ENCODE measurements at places on chromosomes 6 and 20.

DNA sequence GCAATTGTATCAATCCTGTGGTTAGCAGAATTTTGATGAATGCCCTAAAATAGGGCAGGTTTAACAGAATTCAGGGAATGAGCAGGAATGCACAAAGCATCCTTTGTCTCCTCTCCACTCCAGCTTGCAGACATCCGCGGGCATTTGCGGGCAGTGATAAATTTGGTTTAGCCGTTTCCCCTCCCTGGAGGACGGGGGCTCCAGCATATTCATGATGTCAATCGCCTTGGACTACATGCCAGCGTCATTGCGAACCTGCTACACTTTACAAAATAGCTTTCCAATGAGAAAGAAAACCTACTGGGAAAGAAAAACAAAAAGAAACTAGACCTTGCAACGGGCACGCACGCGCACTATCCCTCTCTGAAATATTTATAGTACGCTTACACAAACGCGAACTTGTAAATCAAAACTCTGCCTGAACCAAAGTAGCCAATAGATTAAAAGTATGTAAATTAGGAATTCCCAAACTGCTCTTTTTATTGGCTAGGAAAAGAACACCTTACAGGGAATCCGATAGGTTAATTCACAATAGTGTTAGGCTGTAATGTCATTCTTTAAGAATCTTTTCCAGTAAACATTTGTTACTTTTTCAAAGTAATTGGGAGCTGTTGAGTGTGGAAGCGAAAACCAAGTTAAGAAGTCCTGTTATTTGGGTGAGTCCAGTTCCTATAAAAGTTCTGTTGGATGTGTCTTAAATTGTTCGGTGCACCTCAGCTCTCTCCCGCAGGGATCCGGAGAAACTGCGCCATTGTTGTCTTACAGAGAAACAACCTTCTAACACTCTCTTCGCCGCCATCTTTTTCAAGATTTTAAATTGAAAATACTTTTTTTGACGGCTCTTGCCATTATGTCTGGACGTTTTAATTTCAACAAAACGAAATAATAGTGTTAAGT is 136.7 kb downstream of the HFE start:
- DNase-seq: no peak

DNA sequence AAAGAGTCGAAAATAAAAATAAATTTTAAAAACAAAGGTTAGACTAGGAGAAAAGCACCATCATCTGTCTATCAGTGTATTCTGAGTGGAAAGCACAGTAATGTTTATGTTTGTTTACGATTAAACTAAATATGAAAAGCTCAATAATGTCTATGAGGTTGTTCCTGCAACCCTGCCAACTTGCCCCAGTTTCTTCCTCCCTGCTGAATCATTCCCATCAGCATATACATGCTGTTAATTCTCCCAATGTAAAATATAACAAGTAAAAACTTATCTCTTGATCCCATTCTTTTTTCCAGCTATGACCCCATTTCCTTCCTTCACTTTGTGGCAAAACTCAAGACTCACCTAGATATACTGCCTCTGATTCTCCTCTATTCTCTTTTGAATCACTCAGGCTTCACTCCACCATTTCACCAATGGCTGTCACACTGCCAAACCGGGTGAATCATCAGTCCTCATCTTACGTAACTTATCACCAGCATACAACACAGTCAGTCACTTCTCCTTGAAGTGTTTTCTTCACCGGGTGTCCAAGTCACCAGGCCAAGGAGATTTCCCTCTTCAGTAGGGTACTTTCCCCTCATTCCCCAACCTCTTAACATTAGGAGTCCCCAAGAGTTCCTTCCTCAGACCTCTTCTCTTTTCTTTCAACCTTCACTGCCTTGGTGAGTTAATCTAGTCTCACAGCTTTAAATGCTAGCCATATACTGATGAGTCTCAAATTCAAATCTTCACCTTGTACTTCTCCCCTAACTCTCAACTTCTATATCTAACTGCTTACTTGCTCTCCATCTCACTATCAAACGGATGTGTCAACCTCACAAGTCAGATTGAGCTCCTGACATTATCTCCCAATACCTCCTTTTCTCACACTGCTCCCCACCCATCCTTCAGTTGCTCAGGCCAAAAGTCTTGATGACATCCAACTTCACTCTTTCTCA is 6.2 kb downstream of the TMEM242 start:
- no peak for DNase-seq

DNA sequence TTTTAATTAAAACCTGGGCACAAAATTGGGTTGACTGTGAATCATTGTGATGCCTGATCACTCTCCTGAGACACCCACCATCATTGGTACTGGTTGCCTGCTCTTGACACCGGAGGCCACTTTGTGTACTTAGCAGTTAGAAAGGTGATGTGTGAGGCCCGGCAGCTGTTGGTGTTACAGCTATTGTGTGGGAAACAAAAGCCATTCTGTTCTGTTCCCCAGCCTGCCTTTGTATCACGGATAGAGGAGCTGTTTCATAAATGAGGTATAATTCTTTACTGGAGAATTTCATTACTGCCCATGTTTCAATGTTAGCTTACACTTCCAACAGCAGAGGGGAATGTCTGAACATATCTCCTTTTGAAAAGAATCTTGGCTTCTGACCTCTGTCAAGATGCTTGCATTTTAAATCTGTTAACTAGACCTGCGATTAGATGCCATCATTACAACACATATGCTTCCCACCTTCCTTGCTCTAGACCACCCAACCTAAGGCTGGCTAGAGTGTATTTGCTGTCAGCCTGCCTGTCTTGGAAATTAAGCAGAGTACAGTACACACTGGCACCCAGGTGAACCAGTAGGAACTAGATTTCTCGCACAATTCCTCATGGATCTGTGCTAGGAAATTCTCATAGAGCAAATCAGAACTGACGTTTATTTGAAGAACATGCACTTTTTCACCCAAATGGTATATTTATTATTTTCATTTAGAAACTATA is 142.4 kb upstream of the INSM1 start:
- DNase-seq: no peak

GRCh38 chr20:41984031-41984430 is 365.9 kb upstream of the CHD6 start:
- DNase-seq: no peak

DNA sequence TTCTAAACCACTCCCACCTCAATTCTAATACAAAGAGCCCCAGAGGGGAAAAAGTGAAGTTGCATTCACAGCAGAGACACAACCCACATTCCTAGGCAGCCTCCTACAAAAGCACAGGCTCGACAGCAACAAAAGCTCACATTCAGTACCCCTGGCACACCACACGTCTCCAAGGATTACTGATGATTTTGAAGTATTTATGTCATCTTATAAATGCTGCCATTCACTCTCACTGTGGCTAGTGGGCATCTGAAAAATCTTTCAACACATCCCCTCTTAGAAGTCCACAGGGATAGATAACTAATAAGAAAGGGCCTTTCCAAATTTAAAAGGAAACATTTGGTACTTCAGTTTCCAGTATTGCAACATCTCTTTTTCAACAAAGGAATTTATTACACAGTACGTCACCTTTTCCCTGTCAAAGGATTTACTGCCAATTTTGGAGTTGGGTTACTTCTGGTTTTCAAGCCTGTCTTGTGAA is 146.7 kb downstream of the TASP1 start:
- DNase-seq: no peak

- DNase-seq: no peak
Observed at GRCh38 chr6:13422681-13423221, 64.6 kb downstream of the GFOD1 start.

DNA sequence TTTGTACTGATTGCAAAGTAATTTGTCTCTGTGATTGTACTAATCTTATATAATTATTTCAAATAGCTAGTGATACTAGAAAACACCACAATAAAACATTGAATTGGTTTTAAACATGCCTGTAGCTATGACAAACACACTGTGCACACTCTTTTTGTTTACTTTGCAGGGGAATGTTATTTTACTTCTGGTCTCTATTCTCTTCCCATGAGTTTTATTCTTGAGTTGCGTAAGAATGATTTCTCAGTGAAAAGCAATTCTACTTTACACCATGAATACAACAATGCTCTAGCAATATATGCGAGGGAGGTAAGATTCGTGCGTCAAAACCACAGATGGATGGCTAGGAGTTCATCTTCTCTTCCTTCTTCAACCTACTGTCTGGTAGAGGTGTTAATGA is 68.4 kb upstream of the PHACTR1 start:
- no peak for DNase-seq

DNA sequence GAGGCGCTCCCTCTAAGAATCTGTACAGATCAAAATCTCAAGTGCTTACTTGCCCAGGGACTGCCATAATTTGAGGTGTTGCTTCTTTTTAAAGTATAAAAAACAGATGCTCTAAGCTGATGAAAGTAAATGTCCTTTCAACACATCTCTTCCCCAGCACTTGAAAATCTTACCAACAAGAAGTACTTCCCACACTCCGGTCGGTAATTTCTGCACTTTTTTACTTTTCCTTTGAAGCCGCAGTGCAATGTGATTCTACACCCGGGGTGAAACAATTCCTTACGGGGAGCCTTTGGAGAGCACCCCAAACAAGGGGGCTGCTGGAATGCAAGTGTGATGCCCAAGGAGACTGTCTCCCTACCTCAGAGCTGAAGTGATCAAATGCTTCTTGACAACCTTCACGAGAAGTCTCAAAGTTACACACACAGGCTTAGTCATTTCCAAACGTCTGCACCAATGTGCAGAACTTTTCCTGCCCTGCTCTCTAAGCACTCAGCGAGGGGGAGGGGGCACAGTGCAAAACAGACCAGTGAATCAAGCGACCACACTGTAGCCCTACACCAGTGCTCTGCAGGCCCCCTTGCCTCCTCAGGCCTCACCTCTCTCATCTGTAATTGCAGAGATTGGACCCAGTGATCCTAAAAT is 56.7 kb downstream of the ATXN1 start:
- no peak for DNase-seq

DNA sequence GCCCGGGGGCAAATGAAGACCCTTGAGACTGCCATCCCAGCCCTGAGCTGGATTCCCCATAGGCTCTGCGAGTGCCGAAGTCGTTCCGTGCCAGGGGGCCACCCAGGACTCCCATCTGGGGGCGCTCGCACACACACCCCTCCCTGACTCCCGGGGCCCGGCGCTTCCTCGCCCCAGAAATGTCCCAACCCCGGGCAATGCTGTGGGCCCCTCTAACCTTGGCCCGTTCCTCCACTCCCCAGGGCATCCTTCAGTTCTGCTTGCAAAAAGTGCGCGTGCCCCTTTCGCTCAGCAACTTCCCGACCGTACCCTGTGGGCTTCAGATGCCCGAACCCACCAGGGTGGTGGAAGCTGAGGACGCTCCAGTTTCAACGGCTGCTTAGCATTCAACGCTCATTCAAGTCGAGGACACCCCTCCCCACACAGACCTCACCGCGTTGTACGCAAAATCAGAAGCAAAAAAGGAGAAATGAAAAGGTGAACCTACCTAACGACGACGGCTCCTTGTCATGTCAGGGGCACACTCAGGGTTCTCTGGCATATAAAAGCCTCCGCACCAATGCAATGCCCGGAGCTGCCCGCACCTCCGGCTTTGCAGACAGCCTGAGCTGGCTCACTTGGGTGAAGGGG is 25.3 kb downstream of the RIPOR2 start:
- peak; percentile 78 for DNase-seq

GRCh38 chr6:109644131-109644530 is 46.9 kb downstream of the AK9 start:
- no peak for DNase-seq

DNA sequence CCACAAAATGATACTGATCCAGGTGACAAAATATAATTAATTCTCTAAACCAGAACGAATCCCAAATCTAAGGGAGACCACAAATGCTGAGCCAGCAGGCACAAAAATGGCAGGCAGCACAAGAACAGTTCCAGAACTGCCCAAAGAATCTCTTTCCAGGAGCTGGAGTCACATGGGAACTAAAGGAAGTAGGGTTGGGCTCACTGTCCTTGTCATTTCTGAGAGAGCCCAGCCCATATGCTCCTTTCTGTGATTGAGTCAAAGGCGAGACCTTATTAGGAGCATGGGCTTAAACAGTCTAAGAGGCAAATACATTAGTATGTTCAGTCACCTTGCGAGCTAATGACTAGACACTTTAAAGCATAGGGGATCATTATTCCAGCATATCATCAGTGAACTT is 327.6 kb upstream of the ARID1B start:
- DNase-seq: no peak

- no peak for DNase-seq
Observed at GRCh38 chr20:34491226-34491931, 24.8 kb upstream of the DYNLRB1 start.

DNA sequence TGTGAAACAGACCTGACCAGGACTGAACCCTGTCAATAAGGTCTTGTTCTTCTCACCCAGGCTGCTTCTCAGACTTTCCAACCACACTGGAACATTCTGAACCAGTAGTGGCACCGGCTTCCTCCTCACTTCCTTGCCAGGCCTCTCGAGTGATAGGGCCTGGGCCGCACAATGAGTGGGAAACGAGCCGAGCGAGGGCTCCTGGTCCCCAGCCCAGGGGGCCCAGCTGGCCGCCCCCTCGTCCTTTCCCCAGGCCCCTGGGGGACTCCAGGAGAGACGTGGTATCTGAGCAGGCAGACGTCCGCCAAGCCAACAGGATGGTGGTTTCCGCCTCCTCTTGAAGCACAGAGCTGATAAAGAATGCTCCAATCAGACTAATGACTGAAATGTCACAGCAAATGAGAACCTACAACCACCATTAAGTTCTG is 117.9 kb downstream of the GMDS start:
- DNase-seq: peak; percentile 68

DNA sequence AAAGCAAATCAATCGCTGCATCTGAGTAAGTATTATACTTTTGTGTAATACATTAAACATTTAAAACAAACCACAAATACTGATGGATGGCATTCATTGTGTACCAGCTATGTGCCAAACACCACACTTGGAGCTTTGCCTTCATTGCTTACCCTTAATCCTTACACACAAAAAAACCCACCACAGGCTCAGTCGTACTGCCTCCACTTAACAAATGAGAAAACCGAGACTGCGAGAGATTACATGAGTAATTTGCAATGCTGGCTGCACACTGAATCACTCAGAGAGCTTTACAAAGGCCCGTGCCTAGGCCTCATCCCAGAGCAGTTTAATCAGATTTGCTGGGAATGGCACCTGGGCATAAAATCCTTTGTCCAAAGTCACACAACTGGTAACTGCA is 130.5 kb downstream of the EDN1 start:
- no peak for DNase-seq

GRCh38 chr6:37942606-37943376 is 123.3 kb downstream of the ZFAND3 start:
- no peak for DNase-seq

GRCh38 chr6:97068211-97068610 is 143.7 kb downstream of the KLHL32 start:
- no peak for DNase-seq

GRCh38 chr6:13838616-13839015 is 24.3 kb upstream of the MCUR1 start:
- no peak for DNase-seq

DNA sequence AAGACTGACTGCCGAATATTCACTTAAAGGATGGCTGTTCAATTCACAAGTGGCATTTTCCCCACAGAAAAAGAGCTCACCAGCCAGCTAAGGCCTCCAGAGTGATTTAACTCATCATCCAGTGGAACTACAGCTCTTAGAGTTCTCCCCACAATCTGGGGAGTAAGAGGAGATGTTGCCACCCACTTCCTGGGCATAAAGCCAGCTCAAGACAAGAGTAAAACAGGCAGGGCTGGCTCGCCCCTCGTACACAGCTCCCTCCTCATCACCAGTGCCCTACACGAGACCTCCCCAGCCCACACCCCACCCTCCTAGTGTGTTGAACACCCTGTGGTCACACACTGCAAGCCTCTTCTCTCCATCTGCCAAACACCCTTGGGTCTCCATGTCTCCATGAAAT is 47.2 kb upstream of the IPCEF1 start:
- no peak for DNase-seq
